Activated CD4-positive, CD25-positive, alpha-beta regulatory T cell treated with anti-CD3 and anti-CD28 coated beads, Interleukin-2, amount 50 U/mL, for 16 hours (primary cell): ENCODE measurements at places on chromosomes 5 and 9.

DNA sequence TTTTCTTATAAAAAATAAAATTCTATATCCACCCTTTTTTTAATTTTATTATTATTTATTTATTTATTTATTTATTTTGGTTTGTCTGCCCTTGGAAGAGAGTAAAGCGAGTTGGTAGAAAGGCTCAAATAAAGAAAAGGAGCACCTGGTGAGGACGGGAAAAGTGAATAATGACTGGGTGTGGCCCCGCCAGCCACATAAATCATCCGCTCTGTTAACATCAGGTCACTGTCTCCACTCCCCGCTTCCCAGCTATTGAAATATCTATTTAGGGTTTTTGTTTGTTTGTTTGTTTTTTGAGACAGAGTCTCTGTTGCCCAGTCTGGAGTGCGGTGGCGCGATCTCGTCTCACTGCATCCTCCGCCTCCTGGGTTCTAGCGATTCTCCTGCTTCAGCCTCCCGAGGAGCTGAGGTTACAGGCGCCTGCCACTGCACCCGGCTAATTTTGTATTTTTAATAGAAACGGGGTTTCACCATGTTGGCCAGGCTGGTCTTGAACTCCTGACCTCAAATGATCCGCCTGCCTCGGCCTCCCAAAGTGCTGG, 844 bp downstream of the POLR3G start:
- no peak for DNase-seq

DNA sequence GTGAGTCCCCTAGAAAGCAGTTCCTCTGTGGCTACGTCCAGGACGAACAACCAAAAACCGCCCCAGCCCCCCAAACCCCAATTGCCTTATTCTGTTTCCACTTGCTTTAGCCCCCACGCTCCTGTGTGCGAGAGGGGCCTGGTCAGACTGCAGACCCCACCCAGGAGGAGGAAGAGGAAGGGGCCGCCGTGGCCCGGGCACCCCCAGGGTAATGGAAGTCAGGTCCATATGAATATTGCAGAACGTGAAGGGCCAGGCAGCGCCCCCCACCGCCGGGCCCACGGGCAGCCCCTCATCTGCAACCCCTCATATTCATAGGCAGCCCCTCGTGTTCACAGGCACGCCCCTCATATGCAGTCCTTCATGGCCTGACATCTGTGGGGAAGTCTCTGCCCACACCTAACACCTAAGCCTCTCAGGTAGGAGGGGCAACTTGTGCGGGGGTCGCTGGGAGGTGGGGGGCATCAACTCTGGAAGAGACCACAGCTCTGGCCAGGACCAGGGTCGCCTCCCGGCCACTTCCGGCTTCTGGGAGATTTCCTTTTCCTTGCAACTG, 37.7 kb upstream of the PLEKHG4B start:
- no peak for DNase-seq

DNA sequence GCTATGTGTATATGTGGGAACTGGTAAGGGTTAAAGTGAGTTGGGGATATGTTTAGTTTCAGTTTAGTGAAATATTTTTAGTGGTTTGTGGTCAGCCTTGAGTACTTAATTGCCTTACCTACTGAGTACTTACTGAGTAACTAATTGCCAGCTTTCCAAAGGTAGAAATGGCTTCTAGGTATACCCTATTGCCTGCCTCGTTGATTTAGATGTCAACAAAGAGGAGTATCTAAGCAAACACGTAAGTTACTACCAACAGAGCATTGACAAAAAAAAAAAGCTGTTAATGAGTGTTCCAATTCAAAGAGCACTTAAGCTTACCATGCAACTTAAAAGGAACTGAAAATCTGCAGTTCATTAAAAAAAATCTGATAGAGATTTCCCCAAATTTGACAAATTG, 8.8 kb downstream of the ATP10B start:
- no peak for DNase-seq

- DNase-seq: no peak
Observed at GRCh38 chr5:58317009-58317408, 142.9 kb downstream of the PLK2 start.

GRCh38 chr9:106921341-106921899, 58.5 kb downstream of the ZNF462 start:
- DNase-seq: no peak

DNA sequence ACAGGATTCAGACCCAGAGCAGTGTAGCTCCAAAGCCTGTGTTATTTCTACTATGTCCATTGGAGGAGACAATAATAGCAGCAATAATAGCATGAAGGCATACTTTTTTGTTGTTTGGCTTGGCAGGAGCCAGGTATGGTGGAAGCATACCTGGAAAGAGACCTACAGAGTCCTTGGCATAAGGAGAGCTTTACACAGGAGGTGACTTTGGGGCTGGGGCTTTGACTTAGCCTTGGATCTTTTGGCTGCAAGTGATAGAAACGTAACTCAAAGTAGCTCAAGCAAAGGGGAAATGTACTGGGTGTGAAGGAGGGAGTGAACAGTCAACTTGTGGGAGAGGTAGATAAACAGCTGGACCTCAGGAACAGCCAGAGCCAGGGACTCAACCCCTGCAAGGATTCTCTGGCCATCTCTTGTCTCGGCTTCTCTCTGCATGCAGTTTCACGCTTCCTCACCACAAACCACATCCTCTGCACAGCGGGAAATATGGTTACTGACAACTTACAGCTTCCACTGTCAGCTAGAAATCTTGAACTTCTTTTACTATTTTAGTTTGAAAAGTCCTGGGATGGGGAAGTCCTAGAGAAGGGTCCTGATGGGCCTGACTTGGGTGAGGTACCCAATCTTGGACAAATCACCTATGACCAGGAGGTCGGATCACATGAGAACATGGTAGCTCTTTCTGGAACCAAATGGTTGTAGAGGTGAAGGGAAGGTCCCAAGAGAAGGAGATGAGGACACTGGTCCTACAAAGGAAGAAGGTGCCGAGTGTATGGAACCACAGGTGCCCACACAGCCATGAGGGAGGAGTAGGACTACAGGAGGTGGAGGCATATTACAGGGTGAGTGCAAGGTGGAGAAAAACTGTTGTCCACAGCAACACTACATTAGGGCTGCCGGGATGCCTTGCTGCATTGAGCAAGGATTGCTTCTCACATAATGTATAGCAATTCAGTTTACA, 47.0 kb upstream of the TGFBR1 start:
- DNase-seq: peak; percentile 51

GRCh38 chr9:132881826-132882225, 3.1 kb downstream of the SPACA9 start:
- DNase-seq: no peak

DNA sequence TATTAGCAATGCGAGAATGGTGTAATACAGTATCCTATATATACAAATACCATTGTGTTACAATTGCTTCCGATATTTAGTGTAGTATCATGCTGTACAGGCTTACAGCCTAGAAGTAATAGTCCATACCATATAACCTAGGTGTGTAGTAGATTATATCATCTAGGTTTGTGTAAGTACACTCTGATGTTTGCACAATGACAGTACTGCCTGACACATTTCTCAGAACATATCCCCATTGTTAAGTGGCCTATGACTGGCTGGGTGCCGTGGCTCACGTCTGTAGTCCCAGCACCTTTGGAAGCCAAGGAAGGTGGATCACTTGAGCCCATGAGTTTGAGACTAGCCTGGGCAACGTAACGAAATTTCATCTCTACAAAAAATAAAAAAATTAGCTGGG, 124.6 kb downstream of the PAM start:
- no peak for DNase-seq

DNA sequence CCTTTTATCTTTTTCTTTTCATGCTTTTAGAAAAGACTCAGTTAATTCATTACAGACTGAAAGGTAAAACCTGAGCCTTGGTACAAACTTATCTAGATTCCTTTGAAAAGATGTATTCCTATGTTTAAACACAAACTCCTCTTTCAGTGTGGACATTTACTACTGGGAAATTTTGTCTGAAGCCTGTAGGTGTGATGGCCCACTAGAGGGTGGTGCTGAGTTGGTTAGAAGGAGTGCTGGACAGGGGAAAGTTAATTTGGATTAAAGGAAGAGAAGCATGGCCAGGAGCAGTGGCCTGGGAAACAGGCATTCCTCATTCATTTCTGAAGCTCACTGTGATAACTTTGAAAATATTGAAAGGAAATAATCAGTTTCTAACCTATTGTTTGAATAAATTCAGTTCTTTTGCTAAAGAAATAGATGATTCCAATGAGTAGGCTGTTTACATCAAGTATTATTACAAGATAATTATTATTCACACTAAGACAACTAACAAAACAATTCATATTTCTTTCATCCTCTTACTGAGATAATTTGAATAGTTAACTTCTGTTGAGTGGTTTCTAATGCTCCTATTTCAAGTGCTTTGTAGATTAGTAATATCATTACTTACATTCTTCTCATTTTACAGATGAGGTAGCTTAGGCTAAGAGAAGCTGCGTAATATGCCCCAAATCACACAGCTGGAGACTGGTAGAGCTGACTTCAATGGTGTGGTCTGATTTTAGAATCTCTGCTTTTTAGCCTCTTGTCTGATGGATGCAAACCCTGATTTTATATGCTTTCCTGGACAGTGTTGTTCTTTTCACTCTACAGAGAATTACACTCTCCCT, 150.9 kb downstream of the ADGRV1 start:
- no peak for DNase-seq

DNA sequence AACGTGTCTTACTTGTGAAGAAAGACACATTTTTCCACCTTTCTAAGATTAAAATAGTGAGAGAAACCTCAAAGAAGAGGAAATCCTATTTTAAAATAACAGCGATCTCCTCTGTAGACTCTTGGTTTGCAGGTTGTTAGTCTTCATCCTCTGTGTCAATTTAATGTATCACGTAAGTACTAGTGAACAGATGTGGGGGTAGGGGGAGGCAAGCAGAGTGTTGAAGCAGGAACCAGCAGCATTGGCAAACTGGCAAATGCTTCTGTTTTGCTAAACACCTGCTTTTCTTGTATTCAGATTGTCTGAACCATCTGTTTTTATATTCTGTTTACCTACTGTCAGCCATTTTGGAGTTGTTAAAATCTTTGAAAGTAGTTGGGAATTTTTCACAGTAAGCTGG, 159.3 kb upstream of the TLX3 start:
- DNase-seq: no peak

DNA sequence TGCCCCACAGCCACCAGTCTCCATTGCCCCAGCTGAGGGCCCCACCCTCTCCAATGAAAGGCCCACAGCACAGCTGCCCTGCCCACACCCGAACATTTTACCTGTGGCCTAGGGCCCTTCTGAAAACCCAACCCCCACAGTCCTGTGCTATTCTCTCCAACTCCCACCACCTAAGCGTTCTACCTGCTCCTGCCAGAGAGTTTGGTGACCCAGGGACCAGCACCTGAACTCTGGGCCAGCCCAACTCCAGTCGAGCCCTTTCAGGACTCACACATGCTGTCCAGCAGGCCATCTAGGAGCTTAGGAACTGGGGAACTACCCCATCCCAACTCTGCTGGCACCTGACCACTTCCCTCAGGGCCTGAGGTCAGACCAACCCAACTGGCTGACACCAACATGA, 562.3 kb downstream of the DNAH5 start:
- no peak for DNase-seq

DNA sequence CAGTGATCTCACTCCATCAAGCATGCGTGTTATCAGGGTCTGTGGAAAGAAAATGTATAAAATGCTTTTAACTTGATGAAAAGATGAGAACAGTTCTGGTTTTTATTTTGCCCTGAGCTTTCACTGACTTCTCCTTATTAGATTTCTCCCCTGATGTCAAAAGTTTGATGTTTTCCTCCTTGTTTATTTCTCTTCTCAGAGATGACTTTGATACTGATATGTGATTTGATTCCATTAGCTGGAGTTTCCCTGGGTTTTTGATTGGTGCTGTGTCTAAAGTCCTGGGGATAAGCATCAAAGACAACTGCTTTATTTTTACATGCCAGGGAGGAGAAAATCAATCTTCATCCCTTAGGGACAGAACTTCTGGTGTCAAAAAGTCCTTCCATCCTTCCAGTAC, 510.0 kb downstream of the KCTD16 start:
- no peak for DNase-seq

GRCh38 chr5:180153991-180154390, 55.0 kb downstream of the RASGEF1C start:
- DNase-seq: no peak

GRCh38 chr5:151344088-151344487, 3.3 kb downstream of the SLC36A2 start:
- no peak for DNase-seq

DNA sequence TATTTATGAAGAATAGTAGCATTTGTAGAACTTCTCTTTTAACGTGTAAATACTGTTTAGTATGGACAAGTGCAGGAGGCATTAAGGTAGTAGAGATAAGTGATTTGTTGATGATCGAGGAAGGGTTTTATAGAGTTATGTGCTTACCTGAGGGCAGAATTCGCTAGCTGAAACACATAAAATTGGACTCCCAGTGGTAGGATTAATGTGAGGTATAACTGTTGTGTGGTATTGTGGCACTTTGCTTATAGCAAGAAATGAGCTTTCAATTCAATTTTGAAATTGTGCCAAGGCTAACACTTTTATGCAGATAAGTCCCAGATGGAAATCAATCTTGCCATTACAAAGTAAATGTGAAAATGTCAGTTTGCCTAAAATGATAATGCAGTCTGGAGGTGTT, 1.2 kb downstream of the AP3S1 start:
- DNase-seq: no peak

DNA sequence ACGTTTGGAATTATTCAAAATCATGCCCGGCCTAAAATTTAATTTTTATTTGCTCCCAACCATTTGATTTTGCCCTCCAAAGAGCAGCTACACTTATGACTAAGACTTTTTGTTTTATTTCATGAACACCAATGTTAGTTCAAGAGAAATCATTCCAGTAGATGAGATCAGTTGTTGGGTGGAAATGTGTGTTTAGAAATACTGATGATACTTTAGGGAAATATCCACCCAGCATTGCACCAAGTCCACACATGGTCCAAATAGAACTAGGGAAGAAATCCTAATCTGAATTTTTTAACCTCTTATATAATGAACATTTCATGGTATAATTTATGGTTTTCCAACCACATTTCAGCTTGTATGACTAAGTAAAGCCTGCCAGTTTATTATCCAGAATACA, 28.3 kb upstream of the GOLPH3 start:
- DNase-seq: no peak

GRCh38 chr5:66993448-66993847, 203.2 kb downstream of the CD180 start:
- DNase-seq: no peak

DNA sequence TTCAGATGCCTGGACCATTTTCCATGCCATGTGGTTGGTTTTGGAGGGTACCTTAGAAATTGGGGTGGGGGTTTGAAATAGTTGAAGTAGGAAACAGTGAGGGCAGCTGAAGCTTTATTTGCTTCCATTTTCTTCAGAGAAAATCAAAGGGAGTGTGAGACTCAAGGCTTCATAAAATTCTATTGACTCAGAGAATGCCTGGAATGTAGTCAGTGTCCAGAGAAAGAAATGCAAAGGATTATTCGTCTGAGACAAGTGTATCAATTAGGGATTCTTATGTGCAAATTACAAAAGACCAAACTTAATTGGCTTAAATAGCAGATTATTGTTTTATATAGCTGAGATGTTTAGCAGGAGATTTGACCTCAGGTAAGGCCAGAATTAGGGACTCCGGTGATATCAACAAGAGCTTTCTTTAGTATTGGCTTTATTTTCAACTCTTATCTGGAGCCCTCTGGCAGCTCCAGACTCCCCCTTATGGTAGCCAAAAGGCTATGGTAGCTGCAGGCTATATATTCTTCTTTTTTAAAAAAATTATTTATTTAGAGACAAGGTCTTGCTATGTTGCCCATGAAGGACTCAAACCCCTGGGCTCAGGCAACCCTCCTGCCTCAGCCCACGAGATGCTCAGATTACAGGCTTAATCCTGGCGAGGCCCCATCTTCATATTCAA, 38.9 kb downstream of the PTTG1 start:
- no peak for DNase-seq
